ENCODE measurements at places on chromosomes 13 and 19. TPM values are rescaled to one million over a fixed set of nuclear protein-coding genes. Genes with fewer than 3 reads are reported as not detected.

DNA sequence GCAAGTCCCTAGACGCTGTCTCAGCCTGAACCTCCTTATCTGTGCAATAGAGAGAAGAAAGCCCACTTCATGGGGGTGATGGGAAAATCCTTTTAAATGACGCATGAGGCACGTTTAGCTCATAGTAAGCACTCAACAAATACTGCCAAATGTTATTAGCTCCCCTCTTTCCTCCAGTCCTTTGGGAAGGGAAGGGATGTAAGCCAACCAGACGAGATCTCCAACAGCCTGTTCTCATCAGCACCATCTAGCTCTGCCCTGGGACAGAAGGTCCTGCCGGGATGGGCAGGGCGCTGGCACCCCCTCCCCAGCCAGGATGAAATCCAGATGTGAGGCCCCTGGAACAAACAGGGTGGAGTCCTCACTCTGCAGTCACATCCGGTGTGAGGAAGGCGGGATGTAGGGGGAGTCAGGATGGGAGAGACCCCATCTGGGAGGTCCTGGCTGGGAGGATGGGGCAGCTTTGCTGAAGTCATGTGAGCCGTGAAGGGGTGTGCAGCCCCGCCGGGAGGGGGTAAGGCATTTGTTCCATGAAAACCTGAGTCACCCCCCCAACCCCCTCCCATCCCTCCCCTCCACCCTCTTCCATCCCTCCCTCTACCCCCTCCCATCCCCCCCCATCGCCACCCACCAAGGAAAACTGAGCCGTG lies 4.6 kb downstream of the S1PR2 start:
- no peak for DNase-seq

DNA sequence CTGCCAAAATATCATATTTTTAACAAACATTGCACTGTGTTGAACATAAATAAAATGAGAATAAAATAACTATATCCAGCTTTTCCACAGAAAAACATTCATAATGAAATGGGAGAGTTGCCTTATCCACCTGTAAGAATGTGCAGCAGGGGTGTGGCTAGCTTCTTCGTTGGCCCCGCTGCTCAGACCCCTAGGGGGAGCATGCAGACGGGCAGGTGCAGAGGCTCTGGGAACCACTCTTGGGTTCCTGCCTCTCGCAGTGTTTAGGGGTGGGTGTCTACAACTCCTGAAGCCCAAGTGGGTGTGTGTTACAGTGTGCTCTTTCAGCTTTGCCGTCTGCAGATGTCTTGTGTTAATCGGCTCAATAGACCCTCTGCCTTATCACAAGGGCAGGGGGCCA lies 121.7 kb downstream of the SLITRK5 start:
- DNase-seq: no peak

- no peak for DNase-seq
Observed at GRCh38 chr13:52921194-52921593, 72.8 kb upstream of the PCDH8 start.

The CGB7 gene
- total RNA-seq: not detected

DNA sequence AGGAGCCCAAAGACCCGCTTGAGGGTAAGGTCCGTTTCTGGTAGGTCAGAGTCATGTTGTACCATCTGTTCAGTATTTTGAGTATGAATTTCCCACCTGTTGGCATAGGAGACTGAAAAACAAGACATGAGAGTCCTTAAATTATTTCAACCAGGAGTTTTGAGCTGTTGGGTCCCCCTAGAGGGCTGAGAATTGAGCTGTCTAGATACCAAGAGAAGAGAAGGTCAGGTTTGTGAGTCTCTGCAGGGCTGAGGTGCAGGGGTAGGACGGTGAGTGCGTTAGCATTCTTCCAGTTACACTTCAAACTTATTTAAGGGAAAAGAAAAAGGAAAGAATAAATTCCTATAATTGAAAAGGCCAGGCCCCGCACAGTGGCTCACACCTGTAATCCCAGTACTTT lies 5.0 kb downstream of the CBLC start:
- DNase-seq: no peak

- no peak for DNase-seq
Observed at GRCh38 chr19:47698631-47699359, 14.4 kb upstream of the EHD2 start.

DNA sequence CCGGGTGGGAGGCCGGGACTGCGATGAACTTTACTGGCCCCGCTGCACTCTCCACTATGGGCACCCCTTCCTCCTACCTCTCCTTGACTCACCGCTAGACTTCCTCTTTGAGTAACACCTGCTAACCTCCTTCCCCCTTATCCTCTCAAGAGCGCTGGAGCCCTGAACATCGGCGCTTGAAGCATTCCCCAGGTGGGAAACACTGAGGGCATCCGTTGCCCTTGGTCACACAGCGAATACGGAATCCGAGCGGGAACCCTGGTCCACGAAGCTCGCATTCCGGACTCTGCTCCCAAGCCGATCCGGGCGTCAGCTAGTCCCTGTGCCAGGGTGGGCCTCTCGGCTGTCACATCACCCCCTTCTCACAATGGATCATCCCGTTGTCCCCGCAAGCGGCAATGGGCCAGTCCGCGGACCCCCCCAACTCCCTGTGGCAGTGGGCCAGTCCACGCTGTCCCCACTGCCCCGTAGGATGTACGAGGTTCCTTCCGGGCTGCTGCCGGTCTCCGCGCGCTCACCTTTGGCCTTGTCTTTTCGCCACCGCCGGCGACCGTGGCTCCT lies 4.2 kb downstream of the LIPE start:
- peak; percentile 79 for DNase-seq

GRCh38 chr13:41060724-41061074 lies 610 bp upstream of the WBP4 start:
- no peak for DNase-seq

DNA sequence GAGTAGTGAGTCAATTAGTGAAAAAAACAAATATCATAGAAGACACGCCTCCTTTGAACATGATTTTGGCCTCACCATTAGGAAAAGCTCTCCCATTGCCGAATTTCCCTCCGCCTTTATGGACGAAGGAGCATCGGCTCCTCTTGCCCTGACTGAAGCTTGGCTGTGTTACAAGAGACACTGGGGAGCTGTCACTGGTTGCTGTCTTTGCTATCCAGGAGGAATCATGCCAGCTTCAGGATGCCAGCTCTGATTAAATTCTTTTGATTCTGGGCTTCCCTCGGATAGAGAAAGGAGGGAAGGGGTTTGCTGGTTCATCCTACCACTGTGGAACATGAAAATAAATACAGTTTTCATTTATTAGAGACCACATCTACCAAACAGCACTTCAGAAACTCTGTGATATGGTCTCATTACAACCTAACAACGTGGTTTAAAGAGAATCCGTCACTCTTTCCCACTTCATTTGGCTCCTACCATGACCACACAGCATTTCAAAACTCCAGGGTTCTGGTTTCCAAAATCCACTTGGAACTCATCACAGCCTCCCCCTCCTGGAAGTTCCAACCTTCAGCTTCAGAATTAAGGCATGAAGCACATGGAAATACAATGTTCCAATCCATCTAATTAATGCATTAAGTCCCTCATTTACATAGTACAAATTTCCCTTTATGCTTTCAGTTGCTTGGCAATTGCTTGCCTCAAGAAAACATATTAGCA lies 446.0 kb downstream of the EFNB2 start:
- DNase-seq: no peak

DNA sequence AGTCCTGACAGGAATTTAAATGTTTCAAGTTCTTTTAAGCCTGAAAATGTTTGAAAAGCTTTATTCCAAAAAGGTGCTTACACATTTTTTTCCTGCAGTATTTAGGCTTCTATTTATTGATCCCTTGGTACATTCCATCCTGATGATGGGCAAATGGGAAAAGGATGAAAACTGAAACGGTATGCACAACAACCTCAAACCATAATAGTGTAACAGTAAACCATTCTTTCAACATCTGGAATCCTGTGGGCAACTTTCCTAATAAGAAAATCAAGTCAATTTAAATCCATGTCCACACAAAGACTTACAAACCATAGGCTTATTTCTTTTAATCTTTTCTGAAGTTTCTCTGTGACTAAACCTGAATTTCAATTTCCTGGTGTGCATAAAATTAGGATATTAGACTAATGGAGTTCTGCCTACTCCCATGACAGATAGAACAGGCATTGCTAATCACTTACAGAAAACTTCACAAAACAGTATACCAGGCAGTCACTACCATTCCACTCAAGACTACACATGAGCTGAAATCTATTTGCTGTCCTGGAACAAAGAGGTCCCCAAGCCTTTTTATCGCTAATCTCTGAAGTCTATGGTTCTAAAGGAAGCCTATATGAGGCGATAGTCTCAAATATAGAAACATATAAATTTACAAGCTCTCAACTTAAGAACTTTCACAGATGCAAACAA lies 103.3 kb downstream of the DLEU7 start:
- no peak for DNase-seq

The GPALPP1 gene
- 33.1 TPM for total RNA-seq

The KLK10 gene
- total RNA-seq: 171 TPM

- no peak for DNase-seq
Observed at GRCh38 chr19:5586300-5587070, 18.7 kb upstream of the TINCR start.

The MEF2B gene
- total RNA-seq: 0.55 TPM

- DNase-seq: no peak
Observed at GRCh38 chr13:51874651-51875050, 12.9 kb downstream of the CCDC70 start.

DNA sequence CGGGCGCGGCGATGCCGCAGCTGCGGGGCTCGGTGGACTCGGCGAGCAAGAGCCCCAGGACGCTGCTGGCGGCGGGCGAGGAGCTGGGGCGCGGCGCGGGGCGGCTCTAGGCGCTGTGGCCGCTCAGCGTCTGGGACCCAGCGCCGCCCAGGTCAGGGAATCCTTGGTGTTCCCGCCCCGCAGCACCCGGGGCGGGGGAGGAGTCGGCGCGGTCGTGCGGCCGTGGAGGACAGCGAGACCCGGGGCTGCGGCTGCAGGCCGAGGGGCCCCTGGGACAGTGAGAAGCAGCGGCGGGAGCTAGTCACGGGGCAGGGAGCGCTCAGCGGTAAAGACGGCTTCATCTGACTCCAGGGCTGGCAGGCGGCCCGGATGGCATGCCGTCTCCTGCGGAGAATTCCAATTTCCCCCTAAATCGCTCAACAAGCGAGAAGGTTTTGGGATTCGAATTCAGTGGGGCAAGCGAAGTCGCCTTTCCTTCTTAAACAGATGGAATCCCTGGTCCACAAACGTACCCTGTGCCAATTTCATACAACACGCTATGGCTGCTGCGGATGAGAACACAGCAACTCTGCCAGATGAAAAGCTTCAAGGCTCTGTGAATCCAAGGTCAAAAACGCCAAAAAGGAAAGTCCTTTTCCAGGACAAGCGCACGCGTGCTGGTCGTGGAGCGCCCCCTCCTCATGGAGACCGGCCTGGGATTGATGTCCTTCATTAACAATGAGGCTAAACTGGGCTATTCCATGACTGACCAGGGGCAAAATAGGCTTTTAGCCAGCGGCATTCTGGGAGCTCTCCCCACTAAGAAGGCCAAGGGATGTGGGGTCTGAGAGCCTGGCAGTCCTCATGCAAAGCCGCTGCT lies 4.2 kb upstream of the ZSCAN4 start:
- peak; percentile 45 for DNase-seq

The PRSS57 gene
- not detected for total RNA-seq

DNA sequence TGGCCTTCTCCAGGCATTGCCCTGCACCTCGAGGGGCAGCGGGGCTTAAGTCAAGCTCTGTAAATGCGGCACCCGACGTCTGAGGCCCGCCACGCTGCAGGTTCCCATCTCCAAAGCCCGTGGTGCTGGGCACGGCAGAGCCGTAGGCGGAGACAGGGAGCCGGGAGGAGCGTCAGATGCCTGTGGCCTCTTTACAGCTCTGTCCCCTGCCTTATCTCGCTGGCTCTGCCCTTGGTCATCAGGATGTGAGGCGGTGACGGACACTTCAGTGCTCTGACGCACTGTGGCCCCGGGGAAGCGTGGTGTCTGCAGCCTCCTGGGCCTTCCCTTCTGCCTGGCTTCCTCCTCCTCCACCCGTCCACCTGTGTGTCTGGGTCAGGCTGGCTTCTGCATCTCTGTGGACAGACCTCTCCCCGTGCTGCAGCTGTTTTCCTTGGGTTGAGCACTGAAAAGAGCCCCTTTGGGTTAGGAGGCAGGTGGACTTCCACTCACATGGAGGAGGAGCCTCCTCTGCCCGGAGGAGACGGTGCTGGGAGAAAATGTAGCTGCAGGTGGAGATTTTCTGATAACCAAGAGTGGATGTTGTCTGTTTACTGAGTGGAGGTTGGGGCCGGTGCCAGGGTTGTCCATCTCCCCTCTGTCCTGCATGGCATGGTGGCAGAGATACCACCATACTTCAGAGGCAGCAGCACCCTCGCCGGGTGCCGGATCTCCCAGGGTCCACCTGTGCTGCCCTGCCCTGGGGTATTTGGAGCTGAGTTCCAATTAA lies 14.6 kb downstream of the MCF2L start:
- DNase-seq: peak; percentile 94

The DCT gene
- not detected for total RNA-seq

The NLRP11 gene
- not detected for total RNA-seq

The SOX1 gene
- not detected for total RNA-seq

The RPS16 gene
- 798 TPM for total RNA-seq

DNA sequence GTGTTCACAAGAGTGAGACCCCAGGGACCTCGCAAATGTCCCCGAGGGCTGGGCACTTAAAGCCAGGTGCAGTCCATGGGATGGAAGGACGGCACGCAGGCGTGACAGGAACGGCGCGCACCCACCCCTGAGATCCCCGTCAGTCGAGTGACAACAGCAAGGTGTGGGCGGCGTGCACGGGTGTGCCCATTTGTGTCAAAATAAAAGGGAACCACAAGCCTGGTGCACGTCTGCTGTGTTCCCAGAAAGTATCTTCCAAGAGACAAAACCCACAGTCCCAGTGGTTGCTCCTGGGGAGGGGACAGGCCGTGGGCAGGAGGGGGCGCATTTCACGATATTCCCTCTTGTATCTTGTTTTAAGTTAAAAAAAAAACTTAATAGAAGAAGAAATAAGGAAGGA lies 15.7 kb upstream of the CACTIN start:
- DNase-seq: no peak

- peak; percentile 93 for DNase-seq
Observed at GRCh38 chr19:48608798-48609263, 2.3 kb downstream of the SPACA4 start.

- no peak for DNase-seq
Observed at GRCh38 chr13:65856431-65856830, 1373.7 kb downstream of the PCDH9 start.

Data from HT-29 (cell line).